Activated T-cell treated with anti-CD3 and anti-CD28 coated beads, Interleukin-2, amount 50 U/mL, for 4 hours (primary cell): ENCODE measurements at places on chromosomes 11 and 22.

DNA sequence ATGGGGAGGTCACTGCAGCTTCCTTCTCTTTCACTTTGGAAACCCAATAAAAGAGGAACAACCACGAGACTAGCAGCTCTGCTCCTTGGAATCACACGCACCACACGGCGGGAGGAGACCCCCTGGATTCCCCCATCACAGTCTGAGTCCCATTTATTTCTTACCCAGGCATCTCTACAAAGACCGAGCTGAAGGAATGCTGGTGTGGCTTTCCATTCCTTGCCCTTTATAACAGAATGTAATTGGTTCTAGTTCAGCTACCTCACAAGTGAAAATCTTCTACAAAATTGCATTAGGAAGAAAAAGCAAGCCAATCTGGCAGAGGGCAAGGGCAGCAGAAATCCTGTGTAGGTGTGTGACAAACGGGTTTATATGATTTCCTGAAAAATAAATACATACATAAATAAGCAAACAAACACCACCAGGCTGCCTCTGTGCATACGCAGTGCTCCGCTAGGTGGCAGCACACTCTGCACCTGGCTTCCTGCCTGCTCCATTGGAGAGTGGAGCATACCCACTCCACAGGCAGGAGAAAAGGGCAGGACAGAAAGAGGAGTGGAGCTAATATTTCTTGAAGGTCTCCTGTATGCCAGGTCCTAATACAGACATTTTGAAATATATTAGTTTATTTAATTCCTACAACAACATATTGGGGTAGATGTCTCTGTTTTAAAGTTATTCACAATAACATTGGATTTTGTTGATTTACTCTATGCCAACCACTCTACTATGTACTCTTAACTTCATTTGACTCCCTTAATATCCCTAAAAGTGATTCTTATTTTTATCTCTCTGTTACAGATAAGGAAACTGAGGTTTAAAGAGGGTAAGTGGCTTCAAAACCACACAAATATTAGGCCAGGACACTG lies 673.1 kb downstream of the KCNA4 start:
- no peak for DNase-seq

DNA sequence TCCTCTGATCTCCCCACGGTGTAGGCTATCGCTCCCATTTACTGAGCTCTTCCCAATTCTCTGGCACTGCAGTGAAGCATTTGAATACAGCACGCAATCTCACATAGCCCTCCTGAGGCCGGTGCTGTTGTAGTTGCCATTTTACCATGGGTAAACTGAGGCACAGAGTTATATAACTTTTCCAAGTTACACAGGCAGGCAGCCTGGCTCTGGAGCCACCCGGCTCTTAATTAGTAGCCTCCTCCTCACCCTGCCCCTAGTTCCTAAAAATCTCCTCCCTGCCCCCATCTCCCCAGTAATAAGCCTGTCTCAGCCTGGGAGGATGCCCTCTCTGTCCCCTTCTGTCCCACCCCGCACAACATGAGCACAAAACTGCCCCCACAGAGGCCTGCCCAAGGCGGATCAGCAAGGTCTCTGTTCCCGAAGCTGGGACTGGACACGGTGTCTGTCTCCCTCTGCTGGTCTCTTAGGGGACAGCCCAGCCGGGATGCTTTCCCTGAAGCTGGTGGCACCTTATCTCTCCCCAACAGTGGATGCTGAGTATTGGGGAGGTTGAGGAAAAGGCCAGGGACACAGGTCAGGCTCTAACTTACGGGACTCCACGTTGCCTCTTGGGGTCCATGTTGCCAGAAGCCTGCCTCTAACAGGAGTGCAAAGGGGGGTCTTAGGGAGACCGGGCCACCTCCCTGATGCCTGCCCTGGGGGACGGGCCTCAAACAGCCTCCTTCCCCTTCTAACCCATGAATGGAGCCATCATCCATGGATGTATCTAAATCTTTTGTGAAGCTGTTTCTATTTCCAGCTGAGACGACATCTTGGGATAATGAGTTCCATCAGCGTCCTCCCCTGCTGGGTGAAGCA lies 9.1 kb upstream of the CLCF1 start:
- DNase-seq = peak; percentile 83

DNA sequence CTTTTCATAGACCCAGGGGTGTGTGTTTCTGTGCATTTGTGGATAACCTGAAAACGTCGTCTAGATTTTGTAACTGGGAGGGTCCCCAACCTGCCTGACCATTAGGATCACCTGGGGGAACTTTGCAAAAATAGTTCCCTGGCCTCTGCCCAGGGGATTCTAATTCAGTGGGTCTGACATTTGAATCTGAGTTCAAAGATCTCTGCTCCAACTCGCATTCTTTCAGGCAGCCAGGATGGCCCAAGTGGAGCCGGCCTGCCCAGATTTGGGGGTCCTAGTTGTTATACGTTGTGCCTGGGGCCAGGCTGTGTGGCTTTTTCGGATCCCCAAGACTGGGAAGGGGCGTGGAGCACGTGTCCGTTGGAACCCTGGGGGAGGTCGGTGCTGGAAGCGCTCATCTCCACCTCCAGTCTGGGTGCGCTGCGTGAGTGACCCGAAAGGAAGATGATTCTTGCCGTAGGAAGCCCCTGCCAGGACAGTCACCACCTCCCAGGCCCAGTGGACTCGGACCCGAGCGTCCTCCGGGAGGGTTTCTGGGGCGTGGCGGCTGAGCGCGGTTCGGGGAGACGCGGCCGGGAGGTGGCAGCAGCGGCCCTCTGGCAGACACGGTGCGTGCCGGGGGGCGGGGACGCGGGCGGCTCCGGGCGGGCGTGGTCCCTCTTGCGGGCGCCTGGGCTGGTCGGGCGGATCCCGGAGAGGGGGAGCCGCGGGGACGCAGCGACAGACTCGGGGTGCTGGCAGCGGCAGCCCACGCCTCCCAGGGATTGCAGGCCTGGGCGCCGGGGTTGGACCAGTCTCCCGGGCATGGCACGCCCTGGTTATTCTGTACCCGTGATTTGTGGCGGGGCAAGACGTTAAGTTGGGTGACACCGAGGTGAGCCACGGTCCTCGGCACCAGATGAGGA lies 29.2 kb upstream of the PLET1 start:
- peak; percentile 81 for DNase-seq

DNA sequence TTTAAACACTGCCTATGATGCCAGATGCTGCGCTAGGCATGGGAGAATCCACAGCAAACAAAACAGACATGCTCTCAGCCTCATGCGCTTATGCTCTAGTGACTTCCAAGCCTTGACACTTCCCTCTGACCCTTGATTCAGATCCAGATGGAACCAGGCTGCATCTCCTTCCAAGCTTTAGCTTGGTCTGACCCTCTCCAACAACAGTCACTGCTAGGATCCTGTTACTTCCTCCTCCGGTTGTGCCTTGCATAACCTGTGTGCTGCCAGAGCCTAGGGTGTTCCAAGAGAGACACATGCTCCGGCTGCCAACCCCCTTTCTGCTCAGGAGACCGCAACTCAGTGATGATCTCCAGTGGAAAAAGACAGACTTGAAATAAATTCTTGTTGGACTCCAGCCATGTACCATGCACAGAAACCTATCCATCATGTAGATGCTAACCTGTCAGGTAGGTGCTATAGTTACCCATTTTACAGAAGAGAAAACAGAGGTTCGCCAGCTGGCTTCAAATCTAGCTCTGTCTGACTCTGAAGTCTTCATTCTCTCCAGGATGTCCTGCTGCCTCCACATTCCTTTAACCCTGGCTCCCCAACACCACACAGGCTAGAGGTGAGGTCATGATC lies 136.3 kb upstream of the TEAD1 start:
- no peak for DNase-seq

DNA sequence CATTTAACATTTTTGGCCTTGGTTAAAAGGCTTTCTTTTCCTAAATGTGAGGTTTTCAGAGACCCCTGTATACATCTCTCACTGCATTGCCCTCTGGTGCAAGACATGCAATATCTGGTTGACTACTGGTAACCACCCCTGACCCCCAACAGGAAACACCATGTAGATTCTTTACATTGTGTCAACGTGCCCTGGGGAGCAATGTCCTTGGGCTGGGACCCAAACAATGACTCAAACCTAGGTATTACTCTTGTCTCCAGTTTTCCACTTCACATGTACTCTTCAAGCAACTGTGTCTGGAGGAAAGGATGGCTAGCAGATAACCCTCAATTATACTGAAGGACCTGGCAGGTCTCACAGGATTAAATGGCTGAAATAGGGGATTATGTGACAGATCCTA lies 1.1 kb upstream of the GPR83 start:
- no peak for DNase-seq

DNA sequence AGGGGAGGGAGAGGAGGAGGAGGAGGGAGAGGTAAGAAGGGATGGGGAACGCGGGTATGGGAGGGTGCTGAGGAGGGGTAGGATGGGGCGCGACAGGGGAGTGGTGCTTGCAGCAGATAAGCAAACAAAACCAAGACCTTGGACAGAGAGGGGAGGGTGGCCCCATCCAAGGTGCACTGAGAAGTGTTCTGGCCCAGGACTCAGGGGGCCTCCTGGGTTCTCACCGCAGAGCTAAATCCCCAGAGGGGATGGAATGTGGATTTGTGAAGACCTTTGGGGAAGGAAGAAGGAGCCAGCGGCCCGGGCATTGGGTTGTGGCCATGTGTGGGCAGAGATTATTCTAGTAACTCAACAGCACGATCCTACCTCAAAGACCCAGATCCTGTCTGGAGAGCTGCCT lies 90.9 kb upstream of the LINC01488 start:
- no peak for DNase-seq

GRCh38 chr11:132933703-132934102 lies 598.6 kb downstream of the OPCML start:
- no peak for DNase-seq

- DNase-seq = no peak
Measured at GRCh38 chr11:128153697-128154048, 433.7 kb downstream of the ETS1 start.

- DNase-seq = no peak
Measured at GRCh38 chr11:45988921-45989320, 66.5 kb downstream of the LARGE2 start.

GRCh38 chr11:120817158-120817557 lies 206.7 kb upstream of the TBCEL start:
- DNase-seq = no peak

DNA sequence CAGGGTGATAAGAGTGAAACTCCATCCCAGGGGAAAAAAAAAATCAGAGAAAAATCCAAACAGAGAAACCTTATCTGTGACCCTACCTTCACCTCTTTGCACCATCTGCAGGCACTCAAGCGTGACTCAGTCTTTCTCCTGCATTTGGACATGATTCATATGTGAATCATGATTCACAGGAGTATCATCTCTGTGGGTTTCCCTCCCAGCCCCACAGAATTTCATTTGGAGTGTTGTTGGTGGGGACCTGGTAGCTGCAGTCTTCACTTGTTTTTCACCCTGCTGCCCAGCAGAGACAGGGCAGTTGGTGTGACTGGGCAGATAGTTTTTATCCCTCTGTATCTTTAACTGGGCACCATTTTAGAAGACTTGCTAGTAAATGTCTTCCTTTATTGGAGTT lies 75.7 kb downstream of the DEPDC5 start:
- DNase-seq = peak; percentile 6

DNA sequence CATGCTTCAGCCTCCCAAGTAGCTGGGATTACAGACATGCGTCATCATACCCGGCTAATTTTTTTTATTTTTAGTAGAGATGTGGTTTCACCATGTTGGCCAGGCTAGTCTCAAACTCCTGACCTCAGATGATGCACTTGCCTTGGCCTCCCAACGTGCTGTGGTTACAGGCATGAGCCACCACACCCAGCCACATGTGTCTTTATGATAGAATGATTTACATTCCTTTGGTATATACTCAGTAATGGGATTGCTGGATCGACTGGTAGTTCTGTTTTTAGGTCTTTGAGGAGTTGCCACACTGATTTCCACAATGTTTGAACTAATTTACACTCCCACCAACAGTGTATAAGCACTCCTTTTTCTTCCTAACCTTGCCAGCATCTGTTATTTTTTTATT lies 276.2 kb downstream of the METTL15 start:
- no peak for DNase-seq

- no peak for DNase-seq
Measured at GRCh38 chr11:73804712-73805111, 17.0 kb downstream of the MRPL48 start.

DNA sequence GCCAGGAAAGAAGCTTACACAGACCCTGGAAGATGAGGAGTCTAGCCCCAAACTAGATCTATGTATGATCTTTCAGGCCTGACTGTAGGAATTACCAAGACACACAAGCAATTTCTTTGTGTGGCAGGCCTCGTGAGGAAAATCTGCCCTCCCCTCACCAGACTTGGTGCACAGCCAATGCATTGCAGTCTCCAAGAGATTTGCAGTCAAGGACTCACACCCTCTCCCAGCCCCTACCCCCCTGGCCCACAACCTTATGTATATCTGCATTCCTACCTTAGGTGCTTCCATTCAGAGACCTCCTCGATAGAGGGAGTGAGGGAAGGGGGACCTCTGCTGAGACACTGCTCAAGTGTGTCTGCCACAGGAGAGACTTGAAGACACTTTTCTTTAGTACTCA lies 9.8 kb downstream of the OR8B12 start:
- DNase-seq = no peak

- no peak for DNase-seq
Measured at GRCh38 chr11:9071692-9072091, 19.7 kb downstream of the SCUBE2 start.
